Brain pericyte (primary cell): ENCODE measurements at places on chromosomes 3 and 15.
A peak's percentile ranks its signal among the peaks of the same experiment; 100 is the strongest.

- no peak for DNase-seq
Observed at GRCh38 chr3:43525941-43526607, 95.7 kb downstream of the ANO10 start.

- DNase-seq: no peak
Observed at GRCh38 chr15:88908697-88909621, 4.2 kb downstream of the MFGE8 start.

- DNase-seq: no peak
Observed at GRCh38 chr3:190903156-190903555, 40.7 kb upstream of the GMNC start.

DNA sequence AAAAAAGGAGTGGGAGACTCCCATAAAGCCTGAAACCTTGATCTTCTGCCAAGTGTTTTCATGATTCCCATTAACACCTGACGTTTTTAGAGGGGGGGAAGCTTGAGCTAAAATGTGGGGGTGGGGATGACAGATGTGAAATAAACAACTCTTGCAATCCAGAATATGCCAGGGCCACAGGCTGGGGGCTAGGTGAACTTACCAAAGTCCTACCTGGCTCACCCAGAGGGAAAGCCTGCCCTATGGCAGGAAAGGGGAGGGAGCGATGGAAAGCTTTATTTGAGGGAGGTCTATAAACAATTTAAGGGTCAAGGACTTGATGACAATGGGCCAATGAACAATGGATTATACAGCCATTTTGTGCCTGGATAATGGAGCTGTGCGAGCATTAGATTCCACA, 108.3 kb downstream of the LRIG1 start:
- no peak for DNase-seq

DNA sequence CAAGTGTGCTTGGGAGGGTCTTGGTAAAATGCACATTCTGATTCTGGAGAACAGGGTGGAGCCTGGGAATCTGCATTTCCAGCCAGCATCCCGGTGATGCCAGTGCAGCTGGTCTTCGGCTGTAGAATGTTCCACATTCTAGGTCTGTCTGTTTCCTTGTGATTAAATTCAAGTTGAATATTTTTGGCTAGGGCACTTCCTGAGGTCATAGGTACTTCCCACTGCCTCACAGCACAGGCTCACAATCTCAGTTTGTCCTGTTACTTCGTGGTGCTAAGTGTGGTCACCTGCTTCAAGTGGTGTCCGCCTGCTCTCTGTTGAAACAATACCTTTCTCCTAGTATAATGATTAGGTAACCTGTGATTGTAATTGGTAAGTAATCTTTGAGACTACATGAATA, 40.1 kb downstream of the FLNB start:
- DNase-seq: no peak

- no peak for DNase-seq
Observed at GRCh38 chr3:190826018-190826417, 36.5 kb downstream of the GMNC start.

DNA sequence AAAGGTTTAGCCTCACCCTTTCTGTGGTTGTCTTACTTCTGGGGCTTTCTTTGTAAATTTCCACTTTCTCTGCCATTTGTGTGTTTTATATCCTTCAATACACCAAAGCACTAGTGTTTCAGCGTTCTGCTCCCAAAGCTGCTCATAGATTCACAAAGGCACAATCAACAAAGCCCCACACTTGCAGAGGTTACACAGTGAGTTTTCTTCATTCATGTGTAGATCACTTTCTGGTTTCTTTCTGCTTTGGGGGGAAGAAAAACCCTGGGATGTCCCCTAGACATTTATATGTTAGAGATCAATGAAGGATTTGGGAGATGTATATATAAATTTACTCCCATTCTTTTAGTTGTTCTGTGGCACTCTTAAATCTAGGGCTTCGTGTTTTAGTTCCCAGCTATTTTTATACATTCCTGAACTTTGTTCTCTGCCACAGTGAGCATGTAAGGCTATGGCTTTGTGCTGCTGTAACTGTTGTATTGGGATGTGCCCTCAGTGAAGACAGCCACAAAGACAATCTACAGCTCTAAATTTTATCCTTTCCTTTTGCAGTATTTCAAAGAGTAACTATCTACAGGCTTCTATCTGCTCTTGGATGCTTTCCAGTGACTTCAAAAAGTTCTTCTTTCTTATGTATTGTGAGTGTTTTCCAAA, 636.5 kb downstream of the ZBBX start:
- DNase-seq: no peak

DNA sequence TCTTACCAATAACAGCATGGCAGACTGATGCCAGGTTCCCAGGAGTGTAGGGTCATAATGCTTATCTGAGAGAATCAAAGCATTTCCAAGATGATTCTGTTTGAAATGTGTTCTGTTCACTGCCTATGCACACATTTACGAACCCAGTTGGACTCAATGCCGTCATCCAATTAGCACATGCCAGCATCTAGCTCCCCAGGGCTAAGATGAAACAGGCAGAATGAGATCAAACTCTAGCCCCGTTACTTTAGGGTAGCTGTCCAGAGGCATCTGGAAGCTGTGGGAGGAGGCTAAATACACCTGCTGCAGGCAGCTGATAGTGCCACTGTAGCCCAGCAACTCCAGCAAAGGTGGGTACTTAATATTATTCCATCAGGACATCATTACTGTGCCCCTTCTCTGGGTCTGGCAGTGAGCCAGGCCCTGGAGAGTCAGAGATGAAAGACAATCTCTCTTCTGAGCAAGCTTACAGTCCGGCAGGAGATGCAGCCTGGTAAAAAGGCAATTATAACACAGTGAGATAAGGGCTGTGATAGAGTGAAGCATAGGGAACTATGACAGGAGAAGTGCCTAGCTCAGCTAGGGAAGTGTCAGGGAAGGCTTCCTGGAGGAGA, 156.4 kb upstream of the PPP2R3A start:
- no peak for DNase-seq

- DNase-seq: no peak
Observed at GRCh38 chr3:177521305-177521704, 324.0 kb upstream of the TBL1XR1 start.

DNA sequence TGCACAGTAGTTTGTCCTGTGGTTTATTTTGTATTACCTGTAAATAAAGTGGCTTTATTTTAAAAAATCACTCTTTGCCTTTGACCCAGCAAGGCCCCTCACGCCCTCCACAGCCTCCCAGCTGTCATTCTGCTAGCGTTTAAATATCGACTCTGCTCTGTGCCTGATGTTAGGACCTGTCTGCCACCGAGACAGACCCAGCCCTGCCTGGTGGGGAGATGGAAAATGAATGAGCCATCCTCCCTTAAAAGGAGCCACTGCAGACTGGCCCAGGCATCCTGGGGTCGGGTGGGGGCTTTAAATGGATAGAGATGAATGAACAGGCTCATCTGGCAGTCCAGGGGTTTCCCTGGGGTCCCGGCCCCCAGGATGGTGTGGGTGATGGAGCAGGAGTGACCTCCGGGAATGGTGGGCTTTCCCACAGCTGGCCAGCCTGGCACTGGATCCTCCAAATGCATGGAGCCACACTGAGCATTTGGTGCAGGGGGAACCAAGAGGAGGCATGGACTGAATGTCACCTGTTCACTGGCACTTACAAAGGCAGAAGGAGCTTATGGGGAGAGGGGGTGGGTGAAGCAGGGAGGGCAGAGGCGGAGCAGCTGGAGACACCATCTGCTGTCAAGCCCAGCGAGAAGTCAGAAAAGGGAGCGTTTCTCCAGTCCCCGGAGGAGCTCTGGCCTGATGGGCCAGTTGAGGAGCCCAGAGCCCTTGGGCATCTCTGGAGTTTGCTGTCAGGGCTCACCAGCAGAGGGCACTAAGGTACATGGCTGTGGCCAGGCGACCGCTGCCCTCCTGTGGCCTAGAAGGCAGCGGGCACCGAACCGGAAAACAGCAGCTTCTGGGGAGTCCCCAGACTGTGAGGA, 11.9 kb downstream of the GRM2 start:
- no peak for DNase-seq

- DNase-seq: no peak
Observed at GRCh38 chr15:77691607-77692006, 58.9 kb upstream of the LINGO1 start.

DNA sequence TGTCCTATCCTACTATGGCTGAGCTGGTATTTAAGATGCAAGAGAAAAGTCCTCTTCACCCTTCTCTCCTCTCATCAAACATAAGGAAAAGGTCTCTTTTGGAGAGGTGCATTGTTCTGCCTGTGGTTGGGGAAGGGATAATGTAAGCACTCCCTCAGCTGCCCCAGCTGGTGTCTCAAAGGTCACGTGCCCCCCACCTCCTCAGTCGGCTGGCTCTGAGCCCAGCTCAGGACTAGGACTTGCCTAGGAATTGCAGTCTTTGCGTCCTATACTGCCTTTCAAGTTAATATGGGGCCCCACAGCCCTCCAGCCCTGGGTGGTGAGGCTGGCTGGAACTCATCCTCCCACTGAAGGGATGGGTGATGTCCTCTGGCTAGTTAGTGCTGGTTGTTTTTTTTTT, 29.7 kb downstream of the OR4F15 start:
- no peak for DNase-seq

DNA sequence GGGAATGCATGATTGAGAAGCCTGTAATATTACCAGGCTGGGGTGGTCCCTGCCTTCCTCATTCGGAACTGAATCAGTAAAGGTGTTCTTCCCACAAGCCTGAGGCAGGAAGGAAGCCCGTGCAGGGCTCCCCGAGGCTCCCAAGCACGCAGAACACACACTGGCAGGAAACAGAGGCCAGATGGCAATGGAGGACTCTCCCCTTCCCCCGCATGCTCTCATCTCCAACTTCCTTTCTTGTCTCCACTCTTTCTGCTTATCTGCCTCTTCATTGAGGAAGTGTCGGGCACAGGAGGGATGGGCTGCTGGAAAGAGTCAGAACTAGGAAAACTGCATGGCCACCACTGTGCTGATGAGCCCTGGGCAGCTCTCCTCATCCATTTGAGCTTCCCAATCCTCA, 123.5 kb downstream of the NUP210 start:
- no peak for DNase-seq

GRCh38 chr15:88630141-88630721, 8.6 kb upstream of the ISG20 start:
- no peak for DNase-seq

- DNase-seq: peak; percentile 7
Observed at GRCh38 chr15:95972041-95972553, 358.4 kb upstream of the NR2F2 start.

DNA sequence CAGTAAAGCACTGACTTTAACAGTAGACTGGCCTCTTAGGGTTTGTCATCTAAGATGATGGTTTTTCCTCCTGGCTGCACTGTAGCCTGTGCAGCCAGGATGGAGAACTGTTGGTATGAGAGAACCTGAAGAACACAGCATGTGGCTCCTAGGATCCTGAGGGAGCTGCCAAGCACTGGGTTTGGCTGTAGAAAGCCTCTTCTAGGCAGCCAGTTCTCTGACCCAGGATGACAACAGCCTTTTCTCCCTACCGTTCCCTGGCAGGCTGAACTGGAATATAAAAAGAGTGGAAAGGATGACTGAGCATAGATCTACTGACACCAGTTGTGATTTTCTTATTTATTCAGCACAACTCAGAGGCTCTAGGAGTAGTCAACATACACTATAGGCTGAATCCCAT, 34.3 kb upstream of the MANF start:
- no peak for DNase-seq

GRCh38 chr15:91925794-91926193, 72.3 kb downstream of the SLCO3A1 start:
- DNase-seq: no peak

DNA sequence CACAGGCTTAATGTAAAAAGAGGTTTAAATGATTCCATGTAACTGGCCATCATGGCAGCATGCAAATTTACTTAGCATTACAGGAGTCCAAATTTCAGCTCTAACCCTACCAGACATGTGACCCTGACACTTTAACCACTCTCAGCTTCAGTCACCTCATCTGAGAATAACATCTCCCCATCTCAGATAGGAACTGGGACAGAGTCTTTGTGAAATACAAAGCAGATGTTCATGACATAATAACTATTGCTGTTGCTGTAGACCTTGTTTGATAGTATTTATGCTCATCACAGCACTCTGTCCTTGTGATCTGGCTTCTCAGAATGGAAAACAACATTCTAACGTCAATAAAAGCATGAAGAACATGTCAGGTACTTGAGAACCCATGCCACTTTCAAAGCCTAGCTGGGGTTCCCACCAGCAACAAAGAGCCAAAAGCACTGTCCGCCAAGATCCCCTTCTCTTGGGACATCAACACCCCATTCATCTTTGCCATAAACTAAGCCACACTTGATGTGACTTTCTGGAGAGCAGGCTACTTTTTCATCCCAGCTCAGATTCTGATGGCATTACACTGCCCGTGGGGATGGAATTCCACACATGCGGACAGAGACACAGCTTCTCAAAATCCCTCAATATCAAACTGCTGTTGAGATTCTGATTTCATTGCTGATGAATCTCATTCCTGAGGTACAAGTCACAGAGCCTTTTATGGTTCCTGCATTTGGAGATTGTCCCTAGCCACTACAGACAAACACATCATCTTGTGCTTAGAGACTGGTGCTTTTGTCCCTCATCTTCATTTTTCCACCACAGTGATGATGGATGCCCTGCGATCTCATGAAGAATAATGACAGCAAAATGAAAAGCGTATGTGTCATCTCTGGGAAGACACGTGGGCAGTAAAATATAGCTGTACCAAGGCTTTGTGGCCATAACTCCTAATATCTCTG, 202.7 kb downstream of the TNIK start:
- DNase-seq: no peak

GRCh38 chr3:142210608-142211007, 14.8 kb downstream of the GK5 start:
- DNase-seq: no peak
